ENCODE measurements at places on chromosomes 4 and X. TPM values are rescaled to one million over a fixed set of nuclear protein-coding genes. Genes with fewer than 3 reads are reported as not detected.

GRCh38 chr4:66574145-66574978 is 904.1 kb upstream of the EPHA5 start:
- no peak for DNase-seq

DNA sequence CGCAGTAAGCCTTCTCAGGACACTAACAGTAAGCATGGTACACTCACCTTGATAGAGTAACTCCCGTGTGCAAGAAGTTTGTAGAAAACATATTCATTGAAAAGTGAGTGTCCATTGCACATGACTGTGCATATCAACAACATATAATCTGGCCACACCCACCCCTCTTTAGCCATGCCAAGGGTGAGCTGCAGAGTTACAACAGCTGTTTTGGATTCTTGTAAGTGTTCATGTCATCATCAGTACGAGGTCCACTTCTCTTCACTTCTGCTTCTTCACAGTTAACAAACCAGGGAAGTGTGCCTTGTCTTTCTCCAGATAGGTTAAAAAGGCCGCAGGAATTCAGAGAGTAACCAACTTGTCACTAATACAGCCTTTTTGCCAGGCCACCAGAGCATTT is 116.6 kb downstream of the IRF2 start:
- DNase-seq = no peak

DNA sequence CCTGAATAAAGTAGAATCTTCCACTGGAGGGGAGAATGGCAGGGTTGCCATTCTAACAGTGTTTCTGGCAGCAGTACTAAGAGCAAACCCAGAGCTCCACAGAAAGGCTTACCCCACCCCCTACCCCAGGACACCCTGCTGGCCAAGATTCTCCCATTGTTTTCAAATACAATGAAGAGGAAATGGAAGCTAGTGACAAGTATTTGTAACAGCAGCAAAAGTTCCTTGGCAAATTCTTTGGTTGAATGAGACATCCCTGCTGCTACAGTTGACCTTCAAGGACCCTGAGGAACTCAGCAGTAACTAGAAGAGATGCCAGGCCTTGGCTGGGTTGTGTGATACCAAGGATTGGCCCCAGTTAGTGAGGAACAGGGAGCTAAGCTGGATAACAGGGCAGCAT is 124.2 kb upstream of the DGKK start:
- no peak for DNase-seq

- no peak for DNase-seq
These were observed 13.7 kb downstream of the RASSF6 start for GRCh38 chr4:73606465-73606974.

GRCh38 chr4:47715716-47716416 is 122.0 kb downstream of the CORIN start:
- no peak for DNase-seq

DNA sequence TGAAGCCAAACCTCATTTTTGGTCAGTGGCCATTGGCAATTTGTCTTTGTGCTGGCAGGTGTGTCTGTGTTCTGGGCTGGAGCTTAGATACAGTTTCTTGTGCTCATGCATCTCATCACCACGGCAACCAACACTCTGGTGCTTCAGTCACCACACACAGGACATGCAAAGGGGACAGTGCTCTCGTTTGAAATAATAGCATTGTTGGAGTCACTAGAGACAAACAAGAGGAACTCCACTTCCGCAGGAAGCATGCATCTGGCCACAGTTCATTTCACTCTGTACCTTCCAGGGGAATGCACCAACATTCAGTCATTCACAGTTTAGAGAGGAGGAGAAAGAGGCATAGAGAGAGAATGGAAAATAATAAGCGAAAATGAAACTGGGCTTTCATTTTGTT is 267.4 kb downstream of the ANK2 start:
- peak; percentile 7 for DNase-seq

GRCh38 chrX:49243166-49243565 is 7.9 kb downstream of the CCDC22 start:
- DNase-seq = no peak

DNA sequence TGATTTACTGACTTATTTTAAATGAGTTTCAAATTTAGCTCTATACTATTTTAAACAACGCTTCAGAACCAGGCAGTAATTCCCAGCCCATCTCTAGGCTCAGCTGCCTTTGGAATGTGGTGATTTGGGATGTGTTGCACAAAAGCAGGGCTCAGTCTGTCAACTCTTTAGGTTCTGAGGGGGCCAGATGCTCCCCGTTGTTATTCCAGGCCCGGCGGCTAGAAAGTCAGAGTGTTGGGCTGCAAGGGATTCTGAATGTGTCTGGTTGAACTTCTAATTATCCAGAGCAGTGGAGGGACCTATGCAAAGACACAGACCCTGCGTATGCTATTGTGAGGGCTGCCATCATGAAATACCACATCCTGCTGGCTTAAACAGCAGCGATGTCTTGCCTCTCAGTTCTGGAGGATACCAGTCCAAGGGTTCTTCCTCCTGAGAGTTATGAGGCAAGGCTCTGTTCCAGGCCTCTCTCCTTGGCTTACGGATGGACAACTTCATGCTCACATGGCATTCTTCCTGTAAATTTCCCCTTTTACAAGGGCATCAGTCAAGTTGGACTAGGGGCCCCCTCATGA is 123.2 kb upstream of the TRIM2 start:
- no peak for DNase-seq

DNA sequence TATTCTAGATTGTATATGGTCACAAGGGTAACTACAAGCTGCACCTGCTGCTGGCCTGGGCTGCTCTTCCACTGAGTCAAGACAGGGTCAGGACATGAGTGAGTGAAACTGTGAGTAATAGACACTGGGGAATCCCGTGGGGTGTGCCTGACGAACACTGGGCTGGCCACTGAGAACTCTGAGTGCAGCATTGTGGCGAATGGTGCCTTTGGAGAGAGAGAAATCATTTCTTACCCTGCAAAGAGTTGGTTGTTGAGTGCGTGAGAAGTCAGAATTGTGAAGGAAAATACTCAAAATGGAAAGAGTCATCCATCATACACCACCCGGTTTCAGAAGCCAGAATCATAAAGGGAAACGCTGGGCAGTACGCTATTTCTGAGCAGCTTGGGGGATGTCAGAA is 43.1 kb upstream of the LSM6 start:
- DNase-seq = no peak

- DNase-seq = no peak
These were observed at the start of gene TLR10 for GRCh38 chr4:38782452-38783108. Gene TLR10, minus strand, starts transcription at chr4:38782990. Its CDS starts 7,400 bp downstream, at chr4:38775590.

DNA sequence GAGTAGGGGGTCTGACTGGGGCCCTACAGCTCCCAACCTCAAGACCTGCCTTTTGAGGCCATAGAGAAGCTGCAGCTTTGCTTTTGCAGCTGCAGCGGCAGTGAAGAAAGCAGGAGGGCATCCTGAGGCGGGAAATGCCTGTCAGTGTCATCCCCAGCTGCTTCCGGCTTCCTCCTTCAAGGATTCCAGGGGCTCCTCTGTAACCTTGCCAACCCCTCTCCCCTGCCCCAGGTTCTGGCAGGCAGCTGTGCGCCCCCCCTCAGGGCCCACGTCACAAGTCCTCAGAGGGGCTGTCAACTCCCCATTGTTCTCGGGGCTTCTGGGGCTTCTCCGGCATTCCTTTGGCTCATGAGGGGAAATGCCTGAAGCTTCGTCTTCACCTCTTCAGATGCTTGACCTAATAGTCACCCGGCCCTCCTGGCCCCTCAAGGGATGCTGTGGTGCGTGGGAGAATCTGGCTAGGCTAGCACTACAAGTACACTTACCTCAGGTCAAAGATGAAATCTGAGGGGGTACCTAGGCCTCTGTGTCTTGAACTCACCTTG is 31.9 kb downstream of the APLN start:
- DNase-seq = no peak

- DNase-seq = no peak
These were observed 18.0 kb downstream of the SPINK2 start for GRCh38 chr4:56803471-56803870.

GRCh38 chr4:67910585-67910905 is 26.7 kb upstream of the TMPRSS11D start:
- DNase-seq = no peak

DNA sequence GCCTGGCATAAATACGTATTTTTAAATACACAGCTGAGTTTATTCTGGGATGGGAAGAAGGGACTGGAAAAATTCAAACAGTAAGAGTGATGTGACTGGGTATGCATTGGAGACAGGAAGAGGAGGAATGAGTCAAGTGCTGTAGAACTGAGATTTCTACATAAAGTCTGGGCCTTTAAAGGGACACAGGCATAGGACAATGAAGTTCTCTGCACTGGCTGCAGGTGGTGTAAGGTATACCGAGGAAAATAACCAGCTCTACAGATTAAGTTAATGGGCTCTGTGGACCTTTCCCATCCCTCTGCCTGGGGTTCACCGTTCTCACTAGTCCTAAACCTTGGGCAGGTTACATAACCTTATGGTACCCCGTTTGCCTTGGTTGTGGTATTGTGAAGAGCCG is 68.7 kb downstream of the DHX15 start:
- DNase-seq = no peak

DNA sequence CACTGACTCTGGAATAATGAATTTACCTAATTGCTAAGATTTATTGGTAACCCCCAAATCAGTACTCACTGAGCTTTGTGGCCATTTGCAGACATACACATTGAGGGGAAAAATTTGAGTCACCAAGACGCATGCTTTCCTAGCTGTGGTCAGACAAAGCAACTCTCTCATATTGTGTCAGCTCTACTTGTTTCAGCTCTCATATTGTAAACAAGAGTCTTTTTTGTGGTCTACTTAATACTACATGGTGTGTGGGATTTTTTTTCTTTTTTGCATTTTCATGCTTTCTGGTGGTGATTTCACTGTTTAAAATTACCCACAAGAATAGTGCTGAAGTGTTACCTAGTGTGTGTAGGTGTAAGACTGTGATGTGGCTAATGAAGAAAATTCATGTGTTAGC is 428.2 kb upstream of the GALNT7 start:
- DNase-seq = no peak

DNA sequence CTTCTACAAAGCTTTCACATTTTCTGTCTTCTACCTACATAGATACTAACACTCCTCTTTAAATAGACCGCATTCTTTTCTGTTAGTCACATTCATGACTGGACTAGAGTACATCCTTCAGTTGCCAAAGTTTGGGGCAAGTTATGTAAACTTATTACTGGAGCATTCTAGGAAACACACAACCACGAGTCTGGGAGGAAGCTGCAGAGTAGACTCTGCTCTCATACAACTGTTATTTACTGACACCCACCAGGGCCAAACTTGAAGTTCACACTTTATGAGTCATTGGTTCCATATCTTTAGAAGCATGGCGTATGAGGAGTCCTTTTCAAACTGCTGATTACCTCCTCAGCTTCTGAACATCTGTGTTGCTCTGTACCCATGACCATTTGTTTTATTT is 87.0 kb downstream of the RNF150 start:
- no peak for DNase-seq

GRCh38 chr4:153022241-153022715 is 86.2 kb downstream of the FHDC1 start:
- no peak for DNase-seq

- DNase-seq = no peak
These were observed 126.9 kb downstream of the ELOVL6 start for GRCh38 chr4:110071466-110071865.

DNA sequence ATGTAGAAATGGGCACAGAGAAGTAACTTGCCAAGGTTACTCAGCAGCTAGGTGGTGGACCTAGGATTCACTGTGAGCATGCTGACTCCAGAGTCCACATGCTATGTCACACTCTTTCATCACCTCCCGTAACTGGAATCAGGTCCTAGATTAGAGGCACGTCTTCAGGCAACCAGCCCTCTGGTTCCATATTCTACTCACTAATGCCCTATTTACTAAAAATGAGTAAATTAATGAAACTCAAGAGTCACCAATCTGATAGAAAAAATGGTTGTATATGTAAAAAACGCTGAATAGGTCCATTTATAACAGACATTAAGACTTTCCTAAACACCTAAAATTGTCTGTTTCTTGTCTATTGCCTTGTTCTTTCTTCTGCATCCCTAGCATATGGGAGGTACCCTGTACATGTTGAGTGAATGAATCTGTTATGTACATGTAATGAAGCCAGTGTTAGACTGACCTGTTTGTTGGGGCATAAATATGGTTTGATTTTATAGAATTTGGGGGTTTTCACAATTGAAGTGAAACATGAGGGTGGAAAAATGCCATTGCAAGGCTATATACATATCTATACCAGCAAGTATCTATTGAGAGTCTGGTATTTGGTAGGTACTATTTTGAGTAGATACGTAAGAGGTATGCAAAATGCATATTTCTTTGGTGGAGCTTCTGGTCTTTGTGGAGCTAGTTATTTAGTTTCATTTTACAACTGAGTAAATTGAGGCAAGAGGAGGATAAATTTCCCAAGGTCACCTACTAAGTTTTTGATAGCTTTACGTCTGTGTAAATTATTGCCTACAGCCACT is 7.5 kb upstream of the RUFY3 start:
- DNase-seq = no peak

DNA sequence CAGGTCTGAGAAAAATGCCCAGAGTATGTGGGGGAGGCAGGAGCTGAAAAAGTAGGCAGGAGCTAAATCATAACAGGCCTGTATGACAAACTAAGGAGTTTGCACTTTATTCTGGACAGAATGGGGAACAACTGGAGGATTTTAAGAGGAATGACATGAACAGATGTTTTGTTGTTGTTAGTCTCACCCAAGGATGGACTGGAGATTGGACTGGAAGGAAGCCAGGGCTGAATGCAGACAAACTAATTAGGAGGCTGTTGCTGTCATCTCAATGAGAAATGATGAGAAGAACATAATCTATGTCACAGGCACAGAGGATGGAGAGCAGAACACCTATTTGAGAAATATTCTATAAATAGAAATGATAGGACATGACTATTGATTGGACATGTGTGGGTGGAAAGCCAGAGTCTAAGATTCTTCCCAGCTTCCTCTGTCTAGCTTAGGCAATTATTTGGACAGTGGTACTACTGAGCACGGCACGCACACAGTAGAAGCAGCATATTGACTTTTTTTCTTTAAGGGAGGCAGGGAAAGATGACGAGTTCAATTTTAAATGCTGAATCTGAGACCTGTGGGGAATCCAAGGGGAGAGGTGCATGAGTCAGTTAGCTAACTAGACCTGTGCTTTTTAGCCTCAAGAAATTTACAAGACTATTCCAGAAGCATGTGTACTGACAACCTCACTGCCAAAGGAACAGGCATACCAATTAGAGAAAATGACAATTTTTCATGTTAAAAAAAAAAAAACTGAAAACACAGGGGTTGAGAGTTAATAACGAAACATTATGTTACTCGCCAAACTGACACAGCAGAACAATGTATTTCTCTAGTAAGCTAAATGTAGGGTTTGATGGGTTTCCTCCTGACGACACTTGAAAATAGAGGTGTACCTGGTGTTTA is 963 bp upstream of the USO1 start:
- DNase-seq = no peak

The FGF16 gene
- polyA plus RNA-seq = not detected

The EBP gene
- polyA plus RNA-seq = 109 TPM

The RS1 gene
- polyA plus RNA-seq = not detected

The ART3 gene
- not detected for polyA plus RNA-seq

The P2RY4 gene
- not detected for polyA plus RNA-seq

The FANCB gene
- 2.2 TPM for polyA plus RNA-seq

The SEL1L3 gene
- 63.7 TPM for polyA plus RNA-seq

The GPR82 gene
- polyA plus RNA-seq = 0.59 TPM

The FAM47A gene
- polyA plus RNA-seq = not detected

The RTL3 gene
- polyA plus RNA-seq = not detected

The KLHL4 gene
- polyA plus RNA-seq = 0.43 TPM
